ENCODE measurements at places on chromosomes 13 and 19.

- peak; percentile 83 for DNase-seq
These were observed 31.2 kb upstream of the TEX29 start for GRCh38 chr13:111289251-111289650.

GRCh38 chr13:42035905-42036521 lies 12.4 kb upstream of the DGKH start:
- DNase-seq: no peak

DNA sequence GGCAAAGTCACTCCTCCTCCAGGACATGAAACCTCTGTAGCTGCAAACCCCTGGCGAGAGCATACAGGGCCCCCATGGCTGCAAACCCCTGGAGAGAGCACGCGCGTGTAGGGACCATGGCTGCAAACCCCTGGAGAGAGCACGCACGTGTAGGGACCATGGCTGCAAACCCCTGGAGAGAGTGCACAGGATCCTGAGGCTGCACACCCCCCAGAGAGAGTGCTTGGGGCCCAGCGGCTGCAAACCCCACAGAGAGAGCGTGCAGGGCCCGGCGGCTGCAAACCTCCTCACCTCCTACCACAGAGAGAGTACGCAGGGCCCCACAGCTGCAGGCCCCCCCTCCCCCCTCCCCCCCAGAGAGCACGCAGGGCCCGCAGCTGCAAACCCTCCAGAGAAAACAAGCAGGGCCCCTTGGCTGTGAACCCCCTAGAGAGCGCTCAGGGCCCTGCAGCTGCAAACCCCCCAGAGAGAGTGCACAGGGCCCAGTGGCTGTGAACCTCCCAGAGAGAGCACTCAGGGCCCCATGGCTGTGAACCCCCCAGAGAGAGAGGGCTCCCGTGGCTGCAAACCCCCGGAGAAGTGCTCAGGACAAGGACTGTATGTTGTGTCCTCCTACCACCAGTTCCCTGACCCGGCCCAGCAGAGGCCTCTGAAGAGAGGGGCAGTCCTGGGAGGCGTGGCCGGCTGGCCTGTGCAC lies 7.3 kb downstream of the ADPRHL1 start:
- DNase-seq: no peak

DNA sequence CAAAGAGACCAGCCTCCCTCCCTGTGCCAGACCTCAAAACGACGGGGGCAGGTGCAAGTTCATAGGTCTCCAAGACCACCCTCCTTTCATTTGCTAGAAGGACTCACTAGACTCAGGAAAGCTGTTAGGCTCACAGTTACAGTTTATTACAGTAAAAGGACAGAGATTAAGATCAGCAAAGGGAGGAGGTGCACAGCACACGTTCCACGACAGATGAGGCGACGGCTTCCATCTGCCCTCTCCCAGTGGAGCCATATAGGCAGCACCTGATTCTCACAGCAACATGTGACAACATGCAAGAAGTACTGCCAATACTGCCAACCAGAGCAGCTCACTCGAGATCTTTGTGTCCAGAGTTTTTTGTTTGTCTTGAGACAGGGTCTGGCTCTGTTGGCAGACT lies 9.4 kb upstream of the CEACAM19 start:
- DNase-seq: no peak

DNA sequence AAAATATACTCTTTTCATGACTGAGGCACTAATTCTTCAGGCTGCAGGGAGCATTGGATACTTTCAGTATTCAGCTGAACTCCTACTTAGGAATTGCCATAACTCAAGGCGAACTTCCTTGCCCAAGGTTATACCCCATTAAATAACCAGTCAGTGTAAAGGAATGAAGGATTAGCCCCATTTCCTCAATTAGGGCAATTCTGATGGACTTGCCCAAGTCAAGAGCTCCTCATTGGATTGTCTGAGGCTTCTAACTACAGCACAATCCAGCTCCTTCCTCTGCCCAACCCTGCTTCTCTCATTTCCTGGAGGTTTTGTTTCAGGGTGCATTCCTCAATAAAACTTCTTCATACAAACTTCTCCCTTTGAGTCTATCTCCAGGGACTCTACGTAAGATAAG lies 329.2 kb downstream of the LIG4 start:
- DNase-seq: no peak

DNA sequence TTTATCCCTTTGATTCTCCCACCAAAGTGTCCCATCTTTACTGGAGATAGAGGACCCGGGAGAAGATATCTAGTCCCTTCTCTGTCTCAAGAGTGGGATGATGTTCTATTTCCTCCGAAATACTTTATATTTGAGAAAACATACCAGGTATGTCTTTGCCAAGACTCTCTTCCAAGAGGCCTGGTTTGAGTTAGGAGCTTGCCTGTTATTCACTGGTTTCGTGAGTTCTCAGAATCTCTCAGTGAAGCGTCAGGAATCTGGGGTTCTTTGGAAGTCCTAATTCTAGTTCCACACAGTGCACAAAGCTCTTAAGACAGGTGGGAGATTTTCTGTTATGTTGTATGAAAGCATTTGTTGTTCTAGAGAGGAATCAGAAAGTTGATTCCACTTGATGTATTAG lies 182.0 kb downstream of the DNAJC15 start:
- DNase-seq: no peak

GRCh38 chr19:7494416-7495098 lies 5.7 kb upstream of the PEX11G start:
- peak; percentile 40 for DNase-seq

- peak; percentile 60 for DNase-seq
These were observed 14.0 kb upstream of the TBC1D4 start for GRCh38 chr13:75495938-75496337.

GRCh38 chr19:41166944-41167804 lies 25.8 kb upstream of the CYP2S1 start:
- DNase-seq: no peak

GRCh38 chr19:34690372-34690771 lies 12.9 kb downstream of the ZNF302 start:
- no peak for DNase-seq

DNA sequence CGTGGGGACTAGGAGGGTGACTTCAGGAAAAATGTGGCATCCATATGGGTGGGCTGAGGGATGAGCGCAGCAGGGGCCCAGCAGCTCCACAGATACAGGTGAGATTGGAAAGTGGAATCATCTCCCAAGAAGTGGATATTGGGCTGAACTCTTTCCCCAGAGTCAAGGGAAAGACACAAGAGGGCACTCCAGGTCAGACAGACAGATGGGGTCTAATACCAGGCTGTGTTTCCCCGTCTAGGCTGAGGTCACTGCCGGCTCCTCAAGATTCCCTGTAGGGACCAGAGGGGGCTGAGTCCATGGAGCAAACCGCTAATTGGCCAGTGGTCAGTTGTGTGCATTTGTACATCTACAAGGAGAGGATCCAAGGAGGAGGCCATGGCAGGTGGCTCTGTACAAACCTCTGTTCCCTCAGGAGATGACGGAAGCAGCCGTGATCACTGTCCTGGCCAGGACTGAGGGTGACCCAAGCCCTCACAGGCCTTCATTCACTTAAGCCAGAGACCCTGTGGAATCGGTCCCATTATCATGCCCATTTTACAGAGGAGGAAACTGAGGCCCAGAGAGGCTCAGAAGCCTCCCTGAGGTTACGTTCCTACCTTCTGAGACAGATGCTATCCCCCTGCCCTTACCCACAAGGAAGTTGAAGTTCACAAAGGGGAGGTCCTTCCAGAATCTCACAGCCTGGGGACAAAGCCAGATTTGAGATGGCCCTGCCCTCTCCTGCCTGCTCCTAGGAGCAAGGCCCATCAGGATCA lies 14.9 kb upstream of the IGLON5 start:
- no peak for DNase-seq

DNA sequence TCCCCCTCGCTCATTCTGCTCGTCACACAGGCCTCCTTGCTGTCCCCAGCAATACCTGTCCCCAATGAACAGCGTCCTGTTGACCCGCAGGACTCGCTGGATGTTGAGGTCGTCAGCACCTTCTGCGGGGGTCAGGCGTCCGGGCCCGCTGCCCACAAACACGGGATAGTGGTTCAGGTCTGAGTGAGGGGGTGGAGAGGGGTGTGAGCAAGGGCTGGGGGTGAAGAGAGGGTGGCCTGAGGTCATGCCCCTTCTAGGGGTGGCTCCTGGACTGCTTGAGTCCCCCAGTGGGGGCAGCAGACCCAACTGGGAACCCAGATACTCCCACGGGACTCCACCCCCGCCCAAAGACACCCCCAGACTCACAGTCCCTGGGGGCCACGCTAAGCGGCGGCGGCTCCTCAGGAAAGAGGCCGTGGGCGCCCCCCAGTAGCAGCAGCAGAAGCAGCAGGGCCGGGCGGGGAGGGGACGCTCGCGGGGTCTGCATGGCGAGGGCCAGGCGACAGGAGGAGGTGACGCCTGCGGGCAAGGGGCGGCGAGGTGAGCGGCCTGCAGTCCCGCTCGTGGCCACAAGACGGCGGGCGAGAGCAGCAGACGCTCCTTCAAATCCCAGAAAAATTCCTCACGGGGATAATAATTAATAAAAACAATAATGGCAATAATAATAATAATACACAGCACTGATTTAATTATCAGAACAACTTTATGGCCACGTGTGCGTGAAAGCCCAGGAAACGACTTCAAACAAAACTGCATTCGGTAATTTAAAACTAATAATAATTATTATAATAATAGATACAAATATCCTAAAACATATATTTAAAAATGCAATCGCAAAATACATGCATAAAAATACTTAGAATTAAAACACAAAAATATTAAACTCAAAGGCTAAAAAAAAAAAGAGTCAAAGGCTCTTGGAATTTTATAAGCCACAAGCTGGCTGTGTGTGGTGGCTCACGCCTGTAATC lies 1.2 kb downstream of the SEMA6B start:
- DNase-seq: no peak

DNA sequence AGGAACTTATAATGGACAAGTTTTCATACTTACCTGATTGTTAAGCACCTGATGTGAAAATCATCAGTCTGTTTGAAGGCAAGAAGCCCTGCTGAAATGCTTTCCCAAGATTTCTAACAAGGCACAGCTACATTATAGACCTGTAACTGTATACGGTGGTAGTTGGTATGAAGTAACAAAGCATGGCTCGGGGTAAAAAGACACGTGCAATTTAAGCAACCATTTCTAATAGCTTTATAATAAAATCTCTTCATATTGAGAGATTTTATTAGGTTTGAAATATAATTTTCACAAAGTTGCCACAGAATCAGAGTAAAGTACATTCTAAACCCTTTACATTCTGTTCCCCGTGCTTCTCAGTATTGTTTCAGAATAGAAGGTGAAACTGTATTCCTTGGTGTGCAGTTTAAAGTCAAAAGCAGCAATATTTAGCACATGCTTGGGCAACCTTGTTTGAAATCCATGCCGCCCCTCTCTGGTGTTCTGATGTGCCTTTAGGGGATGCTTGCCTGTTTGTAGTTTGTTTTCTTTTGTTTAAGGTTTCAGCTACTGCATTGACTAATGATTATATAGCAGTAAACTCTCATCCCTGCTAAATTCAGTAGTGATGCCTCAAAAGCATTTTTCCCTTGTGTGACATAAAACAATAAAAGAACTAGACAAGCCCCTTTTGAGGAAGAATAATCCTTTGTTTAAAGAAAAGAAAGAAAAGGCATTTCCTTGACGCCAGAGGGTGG lies 125.2 kb upstream of the OBI1 start:
- no peak for DNase-seq

DNA sequence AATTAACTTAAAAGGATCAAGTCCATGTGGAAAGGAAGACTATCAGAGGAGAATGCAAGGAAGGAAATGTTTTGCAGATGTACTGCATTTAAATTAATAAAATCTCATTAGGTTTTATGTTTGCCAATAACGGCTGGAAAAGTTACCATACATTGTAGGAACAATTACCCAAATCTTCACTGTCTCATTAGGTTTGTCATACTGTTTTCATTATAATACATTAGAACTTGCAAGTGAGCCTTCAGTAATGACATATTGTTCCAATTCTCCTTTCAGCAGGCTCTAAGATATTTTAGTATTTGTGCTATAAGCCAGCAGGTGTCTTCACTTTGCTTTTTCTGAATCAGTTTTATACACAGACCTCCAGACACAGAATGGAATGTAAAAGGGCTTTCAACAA lies 661.6 kb upstream of the KLHL1 start:
- no peak for DNase-seq

DNA sequence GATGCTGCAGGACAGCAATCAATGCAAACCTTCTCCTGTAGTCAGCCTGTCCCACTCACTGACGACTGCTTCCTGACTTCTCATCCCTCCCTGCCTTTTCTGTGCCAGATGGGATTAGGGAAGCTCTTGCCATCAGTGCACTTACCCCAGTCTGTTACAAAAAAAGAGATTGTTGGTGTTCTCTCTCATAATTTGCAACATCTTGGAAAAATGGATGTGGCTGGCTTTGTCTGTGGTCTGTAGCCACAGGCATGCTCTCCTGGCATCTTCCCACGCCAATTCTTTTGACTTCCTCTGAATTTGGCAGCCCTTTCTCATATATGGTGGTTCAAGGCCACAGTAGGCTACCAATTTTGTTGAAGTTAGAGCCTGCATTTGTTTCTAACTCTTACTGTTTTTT lies 11.6 kb upstream of the HTR2A start:
- DNase-seq: peak; percentile 79

GRCh38 chr19:16249826-16250404 lies 52.2 kb downstream of the AP1M1 start:
- DNase-seq: no peak

GRCh38 chr19:48896191-48896720 lies 2.3 kb downstream of the TULP2 start:
- DNase-seq: no peak

DNA sequence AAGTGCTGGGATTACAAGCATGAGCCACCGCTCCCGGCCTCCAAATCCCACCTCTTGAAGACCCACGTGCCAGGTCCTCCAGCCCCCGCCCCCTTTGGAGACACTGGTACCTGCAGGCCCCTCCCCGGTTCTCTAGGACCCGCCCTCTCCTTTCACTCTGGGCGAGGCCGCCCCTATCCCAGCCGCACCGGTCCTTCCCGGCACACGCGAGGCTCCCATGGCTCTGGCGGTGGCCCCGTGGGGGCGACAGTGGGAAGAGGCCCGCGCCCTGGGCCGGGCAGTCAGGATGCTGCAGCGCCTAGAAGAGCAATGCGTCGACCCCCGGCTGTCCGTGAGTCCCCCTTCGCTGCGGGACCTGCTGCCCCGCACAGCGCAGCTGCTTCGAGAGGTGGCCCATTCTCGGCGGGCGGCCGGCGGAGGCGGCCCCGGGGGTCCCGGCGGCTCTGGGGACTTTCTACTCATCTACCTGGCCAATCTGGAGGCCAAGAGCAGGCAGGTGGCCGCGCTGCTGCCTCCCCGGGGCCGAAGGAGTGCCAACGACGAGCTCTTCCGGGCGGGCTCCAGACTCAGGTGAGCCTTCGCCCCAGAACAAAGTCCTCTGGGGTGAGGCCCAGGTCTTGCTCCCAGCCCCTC lies at the start of gene CBLC:
TSS of gene CBLC (plus strand) at position 176 of the 633 bp plus-strand sequence. CDS start at position 218, 42 bp downstream.
- no peak for DNase-seq

DNA sequence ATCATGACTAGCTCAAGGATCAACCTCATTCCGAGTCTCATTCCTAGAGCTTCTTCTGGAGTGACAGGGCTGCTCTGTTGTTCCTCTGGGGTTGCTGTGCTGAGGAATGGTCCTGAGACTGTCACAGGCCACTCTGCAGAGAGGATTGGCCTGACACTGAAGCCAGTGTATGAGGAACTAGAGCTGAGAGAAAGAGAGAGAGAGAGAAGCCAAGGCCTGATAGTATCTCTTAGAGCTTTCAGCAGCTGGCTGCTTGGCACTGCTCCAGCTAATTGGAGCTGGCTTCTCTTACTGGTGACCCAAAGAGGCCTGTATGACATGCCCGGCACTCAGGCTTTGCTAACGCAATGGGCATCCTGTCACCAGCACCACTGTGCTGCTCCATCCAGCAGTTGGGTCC lies 73.4 kb upstream of the FLT1 start:
- peak; percentile 87 for DNase-seq

All from myocyte (in vitro differentiated cells).